GF-D8 (cell line): ENCODE measurements at places on chromosomes 1 and 21.

- no peak for DNase-seq
Observed at GRCh38 chr1:84117868-84118267, 26.2 kb upstream of the PRKACB start.

DNA sequence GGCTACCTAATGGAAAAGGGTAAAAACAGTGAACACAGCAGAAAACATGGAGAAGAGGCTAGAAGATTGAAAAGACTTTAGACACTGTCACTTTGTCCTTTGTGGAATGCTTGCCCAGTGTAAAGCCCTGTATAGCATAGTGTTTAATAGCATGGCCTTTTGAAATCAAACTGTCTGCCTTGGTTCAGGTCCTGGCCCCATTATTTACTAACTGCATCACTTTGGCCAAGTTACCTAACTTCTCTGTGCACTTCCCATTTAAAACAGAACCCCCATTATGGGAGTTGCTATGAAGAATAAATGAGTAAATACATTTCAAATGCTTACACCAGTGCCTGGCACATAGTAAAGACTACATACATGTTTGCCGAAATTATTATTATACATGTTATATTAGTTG is 12.1 kb downstream of the PHC2 start:
- no peak for DNase-seq

- no peak for DNase-seq
Observed at GRCh38 chr1:165397944-165398343, 41.4 kb upstream of the LMX1A start.

DNA sequence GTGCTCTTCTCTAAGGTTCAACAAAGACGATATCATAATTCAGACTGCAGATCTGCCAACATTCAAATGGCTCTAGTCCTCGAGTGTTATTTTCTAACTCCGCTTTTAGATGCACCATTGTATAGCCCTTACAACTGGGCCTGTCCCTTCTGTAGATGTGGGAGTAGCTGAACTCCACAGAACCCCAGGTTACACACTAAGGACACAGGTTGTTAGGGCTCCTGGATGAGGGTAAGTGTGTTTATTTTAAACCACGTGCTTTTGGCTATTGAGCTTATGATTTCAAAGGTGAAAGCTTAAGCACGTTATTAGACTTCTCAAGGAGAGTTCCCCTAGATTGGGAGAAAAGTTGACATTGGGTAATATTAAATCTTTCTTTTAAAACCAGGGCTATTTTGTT is 64.7 kb downstream of the MPZL1 start:
- no peak for DNase-seq

GRCh38 chr1:89946532-89946931 is 48.4 kb upstream of the ZNF326 start:
- DNase-seq, result no peak

- DNase-seq, result no peak
Observed at GRCh38 chr1:226990133-226990716, 50.1 kb downstream of the COQ8A start.

GRCh38 chr21:35849144-35849543 is 211.2 kb downstream of the SETD4 start:
- DNase-seq, result no peak

DNA sequence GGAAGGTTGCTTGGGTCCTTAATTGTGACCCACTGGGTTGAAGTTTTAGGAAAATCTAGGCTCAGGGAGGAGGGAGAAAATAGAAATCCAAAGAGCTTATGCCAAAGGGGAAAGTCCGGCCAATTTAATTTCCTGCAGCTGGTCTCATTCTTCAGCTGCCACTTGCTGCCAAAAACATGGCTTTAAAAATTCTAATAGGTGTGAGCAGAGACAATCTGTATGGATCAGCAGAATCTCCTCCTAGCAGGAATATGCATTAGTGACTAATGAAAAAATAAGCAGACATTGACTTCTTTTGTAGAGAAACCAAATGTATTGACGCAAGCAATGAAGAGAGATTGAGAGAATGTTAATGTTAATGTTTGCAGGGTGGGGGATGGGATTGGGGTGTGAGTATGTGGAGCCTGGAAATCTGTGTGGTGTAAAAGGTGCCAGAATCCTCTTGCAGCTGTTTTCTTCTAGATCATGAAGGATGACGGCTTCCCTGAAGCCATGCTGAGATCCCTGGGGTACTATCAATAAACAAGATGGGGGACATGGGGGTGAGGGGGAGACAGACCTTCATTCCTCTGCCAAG is 35.3 kb downstream of the VWA5B1 start:
- no peak for DNase-seq

GRCh38 chr1:37474046-37474696 is at the start of gene ZC3H12A:
Gene ZC3H12A, plus strand, starts transcription at chr1:37474580. Its CDS starts 917 bp downstream, at chr1:37475497.
- DNase-seq, result peak; percentile 71

DNA sequence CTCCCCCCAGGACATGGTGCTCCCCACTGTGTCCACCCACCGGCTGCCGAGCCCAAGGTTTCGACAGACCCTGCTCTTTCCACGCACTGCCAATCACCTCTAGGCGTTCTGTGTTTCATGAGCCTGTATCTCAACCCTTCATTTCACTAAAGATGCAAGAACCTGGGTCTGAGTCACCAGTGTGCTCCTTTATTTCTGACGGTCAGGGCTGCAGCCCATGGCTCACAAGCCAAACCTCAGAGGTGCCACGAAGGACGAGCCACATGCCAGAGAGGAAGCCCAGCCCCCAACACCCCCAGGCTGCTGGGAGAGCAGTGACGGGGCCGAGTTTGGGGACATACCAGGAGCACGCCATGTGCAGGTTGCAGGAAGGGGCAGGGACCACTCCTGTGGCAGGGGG is 79.2 kb upstream of the ARHGEF16 start:
- no peak for DNase-seq

GRCh38 chr1:22218618-22219250 is 75.8 kb upstream of the WNT4 start:
- no peak for DNase-seq

DNA sequence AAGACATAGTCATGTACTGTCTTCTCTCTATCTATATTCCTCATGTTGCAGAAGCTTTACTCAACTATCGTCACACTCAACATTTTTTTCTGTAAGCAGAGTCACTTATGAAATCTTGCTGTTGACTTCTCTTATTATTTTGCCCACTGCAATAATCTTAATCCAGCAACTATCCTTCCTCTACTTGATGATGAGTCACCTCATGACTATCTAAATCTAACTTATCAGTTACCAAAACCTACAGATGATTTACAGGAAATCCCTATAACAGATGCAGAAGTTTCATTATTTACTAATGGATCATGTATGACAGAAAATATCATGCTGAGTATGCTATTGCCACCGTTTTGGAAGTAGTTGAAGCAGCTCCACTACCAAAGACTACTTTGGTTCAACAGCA is 378.9 kb downstream of the DUSP10 start:
- no peak for DNase-seq

DNA sequence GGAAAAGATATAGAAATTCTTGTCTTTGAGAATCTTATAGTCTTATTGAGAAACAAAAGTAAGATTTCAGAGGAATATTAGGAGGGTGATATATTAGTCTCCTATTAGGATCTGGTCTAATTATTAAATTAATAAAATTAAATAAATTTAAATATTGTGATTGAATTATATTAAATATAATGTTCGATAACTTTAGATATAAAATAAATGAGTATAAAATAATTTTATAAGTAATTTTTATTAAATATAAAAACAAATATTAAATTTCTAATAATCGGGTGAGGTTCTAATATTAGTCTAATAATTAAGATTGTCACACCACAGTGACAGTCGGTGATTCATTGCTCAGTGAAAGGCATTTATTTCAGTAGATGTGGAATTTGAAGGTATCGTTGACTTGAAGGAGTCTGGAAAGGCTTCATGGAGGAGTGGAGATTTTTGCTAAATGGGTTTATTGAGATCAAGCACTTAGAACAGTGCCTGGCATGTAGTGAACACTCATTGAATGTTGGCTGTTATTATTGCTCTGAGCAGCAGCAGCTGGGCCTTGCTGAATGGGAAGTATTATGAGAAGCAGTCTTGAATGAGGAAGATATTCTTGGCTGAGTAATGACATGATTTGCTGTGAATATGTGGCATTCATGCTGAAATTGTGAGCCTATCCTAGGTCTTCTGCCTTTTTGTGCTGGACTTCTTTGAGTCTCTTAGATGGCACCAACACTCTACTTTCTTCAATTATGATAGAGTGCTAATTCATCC is 74.6 kb downstream of the USP25 start:
- DNase-seq, result no peak

GRCh38 chr1:38060498-38060897 is 13.9 kb upstream of the POU3F1 start:
- DNase-seq, result no peak

GRCh38 chr21:35063428-35064172 is 14.5 kb upstream of the RUNX1 start:
- DNase-seq, result no peak

DNA sequence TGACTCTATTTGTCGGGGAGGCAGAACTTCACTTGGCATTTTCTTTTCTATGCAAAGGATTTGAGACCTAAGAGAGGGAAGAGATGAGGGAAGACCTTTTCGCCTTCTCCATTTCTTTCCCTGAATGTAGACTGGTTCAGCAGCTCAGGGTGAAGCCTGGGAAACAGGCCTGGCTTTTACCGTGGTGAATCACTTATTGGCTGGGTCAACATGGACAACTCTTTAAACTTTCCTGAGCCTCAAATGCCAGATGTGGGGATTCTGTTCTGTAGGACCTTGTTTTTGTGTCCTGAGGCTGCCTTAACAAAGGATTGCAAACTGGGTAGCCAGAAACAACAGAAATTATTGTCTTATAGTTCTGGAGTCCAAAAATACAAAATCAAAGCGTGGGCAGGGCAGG is 455.8 kb upstream of the VAMP3 start:
- DNase-seq, result no peak

DNA sequence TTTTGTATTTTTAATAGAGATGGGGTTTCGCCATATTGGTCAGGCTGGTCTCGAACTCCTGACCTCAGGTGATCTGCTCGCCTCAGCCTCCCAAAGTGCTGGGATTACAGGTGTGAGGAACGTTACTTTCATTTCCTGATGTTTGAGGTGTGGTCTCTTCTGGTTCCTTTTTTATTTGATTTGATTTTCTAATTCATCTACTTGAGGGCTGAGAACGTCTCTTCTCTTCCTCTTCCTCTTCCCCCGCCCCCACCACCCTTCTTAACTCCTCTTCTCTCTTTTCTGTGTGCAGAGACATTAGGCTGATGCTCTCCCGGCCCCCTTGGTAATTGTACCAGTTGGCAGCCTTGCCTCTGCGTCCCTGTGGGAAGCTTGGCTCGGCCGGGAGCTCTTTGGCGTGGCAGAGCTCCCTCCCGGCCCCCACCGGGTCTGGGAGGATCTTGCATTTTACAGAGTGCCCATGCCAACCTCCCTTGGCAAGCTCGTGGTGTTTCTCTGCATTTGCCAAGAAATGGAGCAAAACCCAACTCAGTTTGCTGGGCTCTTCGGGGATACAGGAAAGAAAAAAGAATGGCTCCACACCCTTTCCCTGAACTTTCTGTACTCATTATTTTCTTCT is 19.9 kb downstream of the CRYAA start:
- no peak for DNase-seq

DNA sequence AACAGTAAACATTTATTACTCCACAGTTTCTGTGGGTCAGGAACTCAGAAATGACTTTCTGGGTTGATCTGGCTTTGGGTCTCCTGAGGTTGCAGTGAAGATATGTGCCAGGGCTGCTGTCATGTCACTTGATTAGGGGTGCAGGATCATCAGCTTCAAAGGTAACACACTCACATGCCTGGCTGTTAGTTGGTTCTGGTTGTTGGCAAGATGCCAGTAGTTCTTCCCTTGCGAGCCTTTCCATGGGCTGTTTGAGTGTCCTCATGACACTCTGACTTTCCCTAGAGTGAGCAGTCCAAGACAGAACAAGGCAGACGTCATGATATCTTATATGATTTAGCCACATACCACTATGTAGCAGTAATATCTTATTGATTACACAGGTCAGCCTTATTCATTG is 1.8 kb downstream of the SWT1 start:
- no peak for DNase-seq

- DNase-seq, result no peak
Observed at GRCh38 chr1:221310180-221310579, 430.9 kb downstream of the HLX start.

- no peak for DNase-seq
Observed at GRCh38 chr1:55230659-55231058, 15.5 kb upstream of the USP24 start.

DNA sequence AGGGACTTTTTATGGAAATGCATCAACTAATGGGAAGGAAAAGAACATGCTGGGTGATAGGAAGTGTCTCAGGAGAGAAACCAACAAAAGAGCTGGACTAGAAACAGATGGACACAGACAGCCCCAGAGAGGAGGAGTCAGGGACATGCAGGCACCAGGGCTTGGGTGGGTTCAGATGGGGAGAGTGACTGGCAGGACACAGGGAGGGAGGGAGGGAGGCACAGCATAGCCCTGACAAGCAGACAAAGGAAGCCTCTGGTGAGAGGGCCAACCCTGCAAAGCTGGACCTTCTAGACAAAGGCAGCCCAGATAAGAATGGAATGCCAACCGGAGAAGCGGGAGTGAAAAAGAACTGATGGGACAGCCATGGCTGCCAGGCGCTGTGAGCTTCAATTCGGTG is 568.8 kb downstream of the AJAP1 start:
- DNase-seq, result no peak

GRCh38 chr1:25817840-25818501 is 1.8 kb upstream of the MTFR1L start:
- DNase-seq, result no peak

- DNase-seq, result no peak
Observed at GRCh38 chr1:204791453-204792353, 79.0 kb upstream of the NFASC start.

GRCh38 chr1:101219924-101220870 is 16.6 kb upstream of the S1PR1 start:
- no peak for DNase-seq

DNA sequence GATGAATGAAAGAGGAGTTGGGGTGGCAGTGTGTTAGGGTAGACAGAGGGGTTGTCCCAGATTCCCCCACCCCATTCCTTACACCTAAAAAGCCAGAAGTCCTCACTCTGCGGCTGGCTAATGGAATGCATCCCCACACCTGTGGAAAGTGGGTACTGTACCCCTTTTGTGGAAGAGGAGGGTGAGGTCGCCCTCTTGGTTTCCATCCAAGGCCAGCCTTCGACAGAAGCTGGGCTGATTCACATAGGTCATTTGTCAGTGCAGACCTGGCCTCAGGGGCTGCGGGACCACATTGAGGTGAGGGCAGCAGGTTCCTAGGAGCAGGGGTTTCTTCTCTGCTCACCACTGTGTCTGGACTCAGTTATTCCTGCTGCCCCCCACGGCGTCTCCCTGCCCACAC is 671.6 kb downstream of the MATN1 start:
- no peak for DNase-seq

GRCh38 chr1:65210325-65210724 is 62.3 kb downstream of the AK4 start:
- DNase-seq, result no peak

- DNase-seq, result no peak
Observed at GRCh38 chr21:41957991-41958766, 4.4 kb upstream of the C2CD2 start.

- no peak for DNase-seq
Observed at GRCh38 chr1:22507587-22507986, 55.7 kb upstream of the EPHA8 start.

- DNase-seq, result no peak
Observed at GRCh38 chr1:223653015-223653414, 12.5 kb downstream of the CAPN8 start.
